ENCODE measurements at places on chromosomes 13 and 19.

GRCh38 chr13:64540468-64540867, 2689.7 kb downstream of the PCDH9 start:
- DNase-seq, result no peak

DNA sequence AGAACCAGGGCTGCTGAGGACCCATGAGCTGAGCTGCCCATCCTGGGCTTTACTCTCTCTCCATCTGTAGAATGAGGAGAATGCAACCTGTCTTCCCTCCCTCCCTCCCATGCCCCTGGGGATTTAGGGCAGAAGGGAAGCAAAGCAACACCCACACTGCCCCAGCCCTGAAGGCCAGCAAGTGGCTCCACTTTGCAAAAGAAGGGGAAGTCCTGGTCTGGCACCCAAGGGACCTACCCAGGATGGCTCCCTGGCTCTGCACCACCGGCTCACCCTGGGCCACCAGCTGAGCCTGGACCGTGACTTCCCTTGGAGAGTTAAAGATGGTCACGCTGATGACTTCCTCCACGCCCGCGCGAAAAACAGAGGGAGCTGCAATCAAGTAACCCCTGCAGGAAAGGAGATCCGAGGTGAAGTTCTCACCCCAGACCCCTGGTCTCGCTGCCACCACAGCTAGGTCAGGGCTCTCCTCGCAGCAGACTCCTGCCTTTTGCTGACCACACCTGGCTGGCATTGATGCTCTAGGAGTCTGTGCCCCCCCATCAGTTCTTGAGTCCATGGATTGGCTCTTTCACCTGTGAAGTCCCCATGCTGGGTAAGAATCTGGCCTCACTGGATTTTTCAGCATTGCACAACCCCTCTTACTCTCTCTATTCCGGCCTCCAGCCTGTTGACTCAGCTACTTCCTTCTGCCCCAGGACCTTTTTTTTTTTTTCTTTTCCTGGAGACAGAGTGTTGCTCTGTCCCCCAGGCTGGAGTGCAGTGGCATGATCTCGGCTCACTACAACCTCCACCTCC, 4.6 kb downstream of the CPAMD8 start:
- no peak for DNase-seq

GRCh38 chr13:98664047-98664446, 87.1 kb upstream of the STK24 start:
- peak; percentile 57 for DNase-seq

- no peak for DNase-seq
Observed at GRCh38 chr13:109273326-109273751, 513.0 kb downstream of the IRS2 start.

- DNase-seq, result no peak
Observed at GRCh38 chr13:43081866-43082265, 58.5 kb downstream of the DNAJC15 start.

DNA sequence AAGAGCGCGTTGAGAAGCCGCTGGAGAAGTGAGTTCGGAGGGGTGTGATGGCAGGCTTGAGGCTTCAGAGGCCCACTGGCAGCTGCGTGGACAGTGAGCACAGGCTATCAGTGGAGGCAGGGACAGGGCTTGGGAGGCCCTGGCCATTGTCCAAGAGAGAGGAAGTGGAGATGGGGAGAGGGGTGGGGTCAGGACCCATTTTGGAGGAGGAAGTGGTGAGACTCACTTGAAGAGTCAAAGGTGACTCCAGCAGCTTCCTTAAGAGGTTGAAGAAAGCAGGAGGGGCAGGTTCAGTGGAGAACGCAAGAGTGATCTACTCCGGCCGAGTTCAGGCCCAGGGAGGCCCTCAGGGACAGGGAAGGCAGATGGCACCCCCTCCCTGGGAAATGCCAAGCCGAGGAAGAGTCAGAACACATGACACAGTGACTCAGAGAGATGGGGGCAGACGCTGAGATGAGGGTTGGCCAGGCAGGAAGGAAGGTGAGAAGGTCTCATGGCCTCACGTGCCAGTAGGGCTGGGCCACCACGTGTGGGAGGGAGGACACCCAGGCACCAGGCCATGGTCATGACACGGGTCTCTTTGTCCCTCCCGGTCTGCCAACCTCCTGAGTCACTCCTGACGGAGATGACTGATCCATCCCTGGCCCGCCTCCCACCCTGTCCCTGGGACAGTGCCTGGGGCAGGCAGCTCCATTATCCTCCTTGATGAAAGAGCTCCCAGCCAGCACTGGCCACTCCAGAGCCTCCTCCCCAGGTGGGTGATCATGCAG, 10.1 kb upstream of the CD22 start:
- DNase-seq, result no peak

DNA sequence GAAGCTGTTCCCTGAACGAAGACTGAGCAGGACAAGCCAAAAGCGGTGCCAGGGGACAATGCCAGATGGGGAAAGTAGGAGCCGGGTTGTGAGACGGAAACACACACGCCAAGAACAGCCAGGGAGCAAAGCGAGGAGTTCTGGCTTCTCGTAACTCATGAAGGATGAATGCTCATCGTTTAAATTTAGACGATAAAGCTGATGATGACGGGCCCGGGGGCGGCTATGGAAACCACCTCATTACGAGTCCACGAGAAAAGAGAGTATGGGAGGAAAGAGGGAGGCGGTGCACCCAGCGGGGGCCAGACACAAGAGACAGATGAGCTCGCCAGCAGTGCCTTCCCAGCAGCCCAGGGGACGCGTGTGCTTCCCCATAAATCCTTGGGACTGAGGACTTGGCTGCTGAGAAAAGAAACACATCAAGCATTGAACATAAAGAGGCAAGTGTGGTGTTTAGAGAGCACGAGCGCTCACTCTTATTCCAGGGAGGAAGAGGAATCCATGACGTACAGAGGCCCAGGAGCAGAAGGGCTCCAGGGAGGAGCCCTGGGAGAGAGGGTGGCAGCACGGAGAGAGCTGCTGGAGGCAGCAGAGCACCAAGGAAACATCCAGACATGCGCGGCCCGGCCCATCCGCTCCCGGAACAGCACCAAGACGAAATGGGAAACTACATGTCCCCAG, 70.7 kb downstream of the EPS15L1 start:
- no peak for DNase-seq

- no peak for DNase-seq
Observed at GRCh38 chr13:93811738-93812112, 585.1 kb downstream of the GPC6 start.

DNA sequence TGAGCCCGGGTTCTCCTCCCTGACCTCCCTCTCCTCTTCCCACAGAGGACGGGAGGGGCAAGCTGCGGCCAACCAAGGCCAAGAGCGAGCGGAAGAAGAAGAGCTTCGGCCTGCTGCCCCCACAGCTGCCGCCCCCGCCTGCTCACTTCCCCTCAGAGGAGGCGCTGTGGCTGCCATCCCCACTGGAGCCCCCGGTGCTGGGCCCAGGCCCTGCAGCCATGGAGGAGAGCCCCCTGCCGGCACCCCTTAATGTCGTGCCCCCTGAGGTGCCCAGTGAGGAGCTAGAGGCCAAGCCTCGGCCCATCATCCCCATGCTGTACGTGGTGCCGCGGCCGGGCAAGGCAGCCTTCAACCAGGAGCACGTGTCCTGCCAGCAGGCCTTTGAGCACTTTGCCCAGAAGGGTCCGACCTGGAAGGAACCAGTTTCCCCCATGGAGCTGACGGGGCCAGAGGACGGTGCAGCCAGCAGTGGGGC, 162.2 kb downstream of the KDM4B start:
- no peak for DNase-seq

- no peak for DNase-seq
Observed at GRCh38 chr13:93672996-93673395, 446.4 kb downstream of the GPC6 start.

DNA sequence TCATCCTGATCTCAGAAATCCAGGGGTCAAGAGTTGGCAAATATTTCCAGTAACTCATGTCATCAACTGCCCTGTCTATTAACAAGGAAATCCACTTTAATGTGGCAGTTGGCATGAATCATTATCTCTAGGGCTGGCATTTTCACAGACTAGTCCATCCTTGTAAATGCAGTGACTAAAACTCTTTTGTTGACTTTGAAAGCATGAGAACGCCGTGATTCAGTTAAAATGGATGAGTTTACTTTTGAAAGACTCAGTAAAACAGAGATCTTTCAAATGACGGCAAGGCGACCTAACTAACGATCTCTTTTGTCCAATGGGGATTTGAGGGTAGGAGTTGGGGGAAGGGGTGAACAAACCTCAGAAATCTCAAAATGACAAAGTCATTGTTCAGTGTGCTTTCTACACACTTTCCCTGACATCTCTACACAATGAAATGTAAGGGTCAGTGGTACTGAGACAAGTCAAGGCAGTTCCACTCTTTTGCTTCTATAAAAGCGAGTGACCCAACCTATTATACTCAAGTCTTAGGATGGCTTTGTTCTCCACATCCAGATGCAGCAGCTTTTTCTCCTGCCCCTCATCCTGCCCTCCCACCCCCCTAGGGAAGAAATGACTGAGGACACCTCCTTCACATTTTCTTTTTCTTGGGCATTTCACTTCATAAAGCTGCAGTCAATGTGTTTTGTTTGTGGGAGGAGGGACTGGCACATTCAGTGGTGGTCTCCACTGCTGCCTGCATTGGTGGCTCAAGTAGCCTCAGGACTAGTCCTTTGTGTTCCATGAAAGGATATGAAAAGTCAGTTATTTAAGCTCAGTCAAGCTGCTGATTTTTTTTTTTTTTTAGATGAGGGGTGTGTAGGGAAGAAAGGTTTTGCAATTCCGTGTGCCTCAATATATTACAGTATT, 200.5 kb downstream of the ABCC4 start:
- no peak for DNase-seq

- DNase-seq, result no peak
Observed at GRCh38 chr13:94860981-94861407, 148.6 kb upstream of the SOX21 start.

GRCh38 chr13:34750078-34750931, 191.8 kb upstream of the NBEA start:
- no peak for DNase-seq

All from stimulated activated CD4-positive, alpha-beta T cell treated with anti-CD3 and anti-CD28 coated beads, Interleukin-4, amount 100 ng/mL, for 48 hours (primary cell).